GM23338 (cell line): ENCODE measurements at places on chromosomes 2 and 18. TPM values are rescaled to one million over a fixed set of nuclear protein-coding genes. Genes with fewer than 3 reads are reported as not detected.

CHST10 gene
- polyA plus RNA-seq: 7.7 and 9.1 TPM in 2 replicates

PCARE gene
- not detected in 2 replicates for polyA plus RNA-seq

SPEG gene
- polyA plus RNA-seq: 12.6 and 12.9 TPM in 2 replicates

TBC1D8 gene
- polyA plus RNA-seq: 15.5 and 18.0 TPM in 2 replicates

DPP10 gene
- 2.8 and 3.6 TPM in 2 replicates for polyA plus RNA-seq

KCNIP3 gene
- polyA plus RNA-seq: 0.32 and 0.45 TPM in 2 replicates

CXCR4 gene
- polyA plus RNA-seq: 2.1 and 2.5 TPM in 2 replicates
